Activated naive CD4-positive, alpha-beta T cell treated with anti-CD3 and anti-CD28 coated beads, Interleukin-2, amount 50 U/mL, for 72 hours (primary cell): ENCODE measurements at places on chromosomes 2 and 18. TPM values are rescaled to one million over a fixed set of nuclear protein-coding genes. Genes with fewer than 3 reads are reported as not detected.

Gene ONECUT2
- total RNA-seq = not detected

Gene GAREM1
- not detected for total RNA-seq

Gene DTNA
- total RNA-seq = 1.4 TPM

Gene CNDP1
- 0.32 TPM for total RNA-seq

Gene DES
- total RNA-seq = not detected

Gene ALPI
- not detected for total RNA-seq

Gene SNORC
- 3.6 TPM for total RNA-seq

Gene ATG4B
- 103 TPM for total RNA-seq

Gene GCG
- not detected for total RNA-seq

Gene INPP5D
- total RNA-seq = 71.1 TPM
